Activated naive CD8-positive, alpha-beta T cell treated with anti-CD3 and anti-CD28 coated beads, Interleukin-2, amount 10 ng/mL, durations not matched to agents 7 days and 5 days (primary cell): ENCODE measurements at places on chromosomes 2 and 18.

- DNase-seq, result no peak
Observed at GRCh38 chr2:33141476-33141875, 194.7 kb downstream of the LTBP1 start.

DNA sequence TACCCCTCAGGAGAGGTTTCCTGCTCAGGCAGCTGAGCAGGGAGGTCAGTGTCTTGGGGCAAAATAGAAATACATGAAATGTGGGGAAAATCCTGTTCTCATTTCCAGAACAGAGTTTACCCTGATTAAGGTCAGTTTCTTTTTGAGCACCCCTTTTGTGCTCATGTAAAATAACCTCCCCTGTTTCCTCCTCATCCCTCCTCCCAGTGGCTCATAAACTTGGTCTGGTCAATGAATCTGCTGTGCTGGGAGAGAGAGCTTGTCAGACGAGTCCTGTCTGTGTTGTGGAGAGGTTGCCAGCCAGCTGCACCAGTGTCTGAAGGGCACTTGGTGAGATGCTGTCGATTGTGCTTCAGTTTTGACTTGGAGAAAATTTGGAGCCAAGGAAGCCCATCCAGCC, 48.6 kb downstream of the NTSR2 start:
- DNase-seq, result no peak

DNA sequence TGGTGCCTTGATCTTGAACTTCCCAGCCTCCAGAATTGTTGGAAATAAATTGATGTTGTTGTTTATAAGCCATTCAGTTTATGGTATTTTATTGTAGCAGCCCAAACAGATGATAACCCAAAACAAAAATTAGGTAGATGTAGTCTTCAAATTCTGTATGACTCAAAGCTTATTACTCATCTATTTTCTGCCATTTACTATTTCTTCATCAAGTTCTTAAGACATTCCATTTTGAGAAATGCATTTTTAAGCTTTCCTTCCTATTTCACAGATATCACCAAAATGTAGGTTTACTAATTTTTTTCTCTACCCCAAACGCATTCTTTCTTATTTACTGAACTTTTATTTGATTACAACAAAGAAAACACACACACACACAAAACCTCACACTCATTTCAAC, 148.2 kb downstream of the RND3 start:
- DNase-seq, result no peak

DNA sequence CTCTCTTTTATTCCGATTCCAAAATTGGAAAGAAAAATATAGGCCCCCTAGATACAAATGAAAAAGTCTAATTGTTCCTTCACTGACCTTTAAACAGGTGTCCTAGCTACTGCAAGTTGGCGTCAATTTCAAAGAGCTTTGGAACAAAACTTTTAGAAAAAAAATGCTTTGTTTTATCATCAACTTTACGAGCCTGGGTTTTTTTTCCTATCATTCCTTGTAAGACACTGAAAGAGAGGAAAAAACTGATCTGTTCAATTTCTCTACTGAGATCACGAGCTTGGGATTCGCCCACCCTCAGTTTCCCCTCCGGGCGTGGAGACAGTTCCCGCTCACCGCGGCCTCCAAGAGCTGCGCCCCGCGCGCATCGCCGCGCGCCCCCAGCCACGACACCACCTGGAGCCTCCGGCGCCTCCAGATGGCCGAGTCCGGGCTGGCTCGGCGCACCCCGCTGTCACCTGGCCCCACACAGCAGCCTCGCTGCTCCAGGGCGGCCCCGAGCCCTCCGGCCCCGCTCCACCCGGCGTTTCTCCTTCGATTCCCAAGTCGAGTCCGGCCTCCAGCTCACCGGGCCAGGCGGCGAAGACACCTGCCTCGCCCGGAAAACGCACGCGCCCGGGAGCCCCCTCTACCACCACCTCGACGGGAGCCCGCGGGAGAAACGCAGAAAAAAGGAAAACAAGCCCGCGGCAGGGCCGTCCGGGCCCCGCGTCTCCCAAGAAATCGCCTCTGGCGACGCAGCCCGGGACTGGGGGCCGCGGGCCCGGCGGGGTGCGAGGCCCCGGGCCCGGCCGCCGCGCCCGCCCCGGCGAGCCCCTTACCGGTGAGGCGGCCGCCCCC, 656 bp downstream of the TBC1D8 start:
- peak; percentile 39 for DNase-seq

GRCh38 chr18:61085761-61086160, 247.5 kb upstream of the CDH20 start:
- DNase-seq, result no peak

GRCh38 chr18:55849391-55849790, 261.4 kb upstream of the TCF4 start:
- no peak for DNase-seq

DNA sequence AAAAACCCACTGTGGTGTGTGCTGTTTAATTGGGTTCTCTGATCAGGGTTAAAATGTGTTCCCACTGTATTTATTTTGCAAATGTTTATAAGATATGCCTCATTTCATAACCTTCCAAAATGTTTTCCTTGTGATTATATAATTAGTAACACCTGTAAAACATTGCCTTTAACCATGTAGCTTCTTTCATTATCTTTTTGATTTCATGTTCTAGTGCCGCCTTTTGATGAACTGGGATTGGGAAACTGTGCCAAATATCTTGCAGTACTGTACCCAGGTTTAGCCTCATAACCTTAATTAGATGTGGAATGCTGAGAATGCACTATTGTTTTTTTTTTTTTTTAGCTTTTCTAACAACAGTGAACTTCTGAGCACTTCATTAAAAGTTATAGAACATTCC, 96.9 kb downstream of the TANC1 start:
- DNase-seq, result no peak

GRCh38 chr2:127853671-127854070, 4.3 kb downstream of the POLR2D start:
- no peak for DNase-seq

- peak; percentile 70 for DNase-seq
Observed at GRCh38 chr2:37344453-37345361, at the start of gene QPCT. TSS of gene QPCT (plus strand) at chr2:37344630. CDS start at chr2:37344732, 102 bp downstream.

DNA sequence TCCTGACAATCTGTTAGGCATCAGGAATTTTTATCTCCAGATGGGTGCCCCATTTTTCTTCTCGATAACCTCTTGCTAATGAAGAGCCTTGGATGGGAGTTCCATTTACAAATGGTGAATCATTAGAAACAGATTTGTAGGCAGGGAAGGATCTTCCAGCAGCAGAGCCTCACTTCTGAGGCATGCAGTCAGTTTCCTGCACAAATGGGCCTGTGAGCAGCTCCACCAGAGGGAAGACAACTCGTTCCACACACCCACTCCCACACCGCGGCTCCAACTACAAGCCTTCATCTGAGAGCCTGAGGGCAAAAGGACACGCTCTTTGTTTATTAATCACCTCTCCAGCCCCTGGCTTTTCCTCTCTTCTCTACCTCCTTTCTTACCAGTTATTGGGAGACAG, 108.5 kb downstream of the CTAGE1 start:
- no peak for DNase-seq

DNA sequence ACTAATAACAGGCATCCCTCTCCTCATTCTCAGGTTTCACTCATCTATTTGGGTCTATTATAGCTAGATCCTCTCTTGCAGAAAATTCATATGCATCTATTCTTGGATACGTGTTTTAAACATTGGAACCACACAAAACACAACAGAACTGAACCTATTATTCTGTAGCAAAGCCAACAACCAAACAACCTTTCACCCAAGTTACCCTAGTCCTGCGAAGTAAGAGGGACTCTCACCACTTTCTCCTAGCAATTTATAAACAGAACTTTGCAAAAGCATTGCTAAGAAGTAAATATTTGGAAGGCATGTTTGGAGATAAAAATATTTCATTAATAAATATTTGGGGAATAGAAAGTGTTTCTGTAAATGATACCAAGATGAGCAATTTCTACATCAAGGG, 20.4 kb upstream of the SH3BP4 start:
- no peak for DNase-seq

DNA sequence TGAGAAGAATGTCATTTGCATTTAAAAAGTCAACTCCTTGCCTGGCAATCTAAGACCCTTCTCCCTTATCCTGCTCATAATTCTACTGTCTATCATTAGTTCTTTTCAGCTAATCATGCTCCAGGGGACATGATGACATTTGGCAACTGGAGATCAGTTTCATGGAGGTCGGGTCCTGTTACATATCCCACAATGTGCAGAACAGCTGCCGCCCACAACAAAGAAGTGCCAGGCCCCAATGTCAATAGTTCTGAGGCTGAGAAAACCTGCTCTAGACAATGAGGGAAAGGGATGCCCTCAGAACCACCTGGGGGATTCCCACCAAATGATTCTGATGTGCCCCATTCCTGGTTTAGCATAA, 53.4 kb upstream of the IL1RL1 start:
- no peak for DNase-seq

- no peak for DNase-seq
Observed at GRCh38 chr2:81355436-81355835, 1050.9 kb upstream of the LRRTM1 start.

DNA sequence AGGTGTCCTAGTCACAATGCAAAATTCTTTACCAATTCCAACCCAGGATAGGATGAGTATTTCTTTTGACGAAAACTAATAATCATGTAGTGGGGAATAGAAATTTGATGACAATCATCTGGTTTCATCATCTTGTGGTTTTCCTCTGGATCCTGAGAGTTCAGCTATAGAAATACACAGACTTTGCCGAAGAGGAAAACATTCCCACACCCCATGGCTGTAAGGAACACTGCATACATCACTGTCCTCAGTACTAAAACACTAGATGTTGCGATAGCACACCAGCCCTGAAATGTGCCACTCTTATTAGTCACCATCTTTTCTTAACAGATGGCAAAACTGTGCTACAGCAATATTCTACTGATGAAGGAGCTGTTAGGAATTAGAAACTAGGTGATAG, 29.4 kb downstream of the CERKL start:
- DNase-seq, result no peak

DNA sequence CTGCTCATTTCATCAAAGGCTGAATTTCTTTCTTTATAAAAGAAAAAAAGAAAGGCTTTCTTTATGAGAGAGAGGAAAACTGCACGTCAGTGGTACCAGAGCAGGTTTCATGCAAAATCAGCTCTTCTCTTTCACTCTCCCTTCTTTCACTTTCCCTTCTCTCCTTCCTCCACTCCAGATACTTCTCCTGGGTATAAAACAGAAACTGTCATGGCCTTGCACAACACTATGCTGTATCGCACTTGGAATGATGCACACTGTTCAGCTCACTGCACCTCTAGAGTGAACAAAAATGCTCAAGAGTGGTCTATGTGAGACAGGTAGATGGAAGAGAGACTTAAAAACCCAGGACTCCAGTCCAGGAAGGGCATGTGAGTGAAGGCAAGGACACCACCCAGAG, 73.8 kb downstream of the KLF7 start:
- DNase-seq, result no peak

- DNase-seq, result no peak
Observed at GRCh38 chr2:27712522-27712921, 48.8 kb downstream of the SLC4A1AP start.

DNA sequence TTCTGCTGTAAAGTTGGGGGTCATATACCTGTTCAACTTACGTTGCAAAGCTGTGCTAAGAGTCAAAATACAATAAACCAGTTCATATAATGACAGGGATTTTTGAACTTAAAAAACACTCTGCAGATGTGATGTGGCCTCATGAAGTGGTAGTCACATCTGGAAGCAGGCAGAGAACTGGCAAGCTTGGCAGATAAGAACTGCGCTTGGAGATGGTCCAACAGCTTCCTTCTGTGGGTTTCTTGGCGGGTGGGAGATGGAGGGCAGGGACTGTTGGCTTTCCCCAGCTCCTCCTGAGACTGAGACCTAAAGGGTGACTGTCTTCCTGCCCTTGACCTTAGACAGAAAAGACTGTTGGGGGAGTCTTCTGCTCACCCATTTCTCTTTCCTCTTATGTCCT, 140.4 kb downstream of the CTIF start:
- no peak for DNase-seq

DNA sequence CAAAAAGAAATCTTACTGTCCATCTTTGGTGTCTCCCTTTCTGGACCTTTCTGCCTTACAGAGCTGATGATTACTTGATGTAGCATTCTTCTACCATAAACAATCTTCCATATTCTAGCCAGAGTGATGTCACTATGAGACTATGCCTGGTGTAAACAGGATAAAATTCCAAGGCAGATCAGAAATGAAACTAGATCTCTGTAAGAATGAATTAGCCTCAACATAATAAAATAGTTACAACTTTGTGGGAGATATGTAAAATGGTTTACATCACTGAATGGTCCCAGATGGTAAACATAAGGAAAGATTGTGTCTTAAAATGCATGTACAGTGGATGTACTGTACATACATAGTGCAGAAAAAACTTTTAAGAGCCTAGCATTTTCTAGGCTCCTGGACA, 112.3 kb upstream of the ZNF521 start:
- no peak for DNase-seq

GRCh38 chr18:79300413-79300812, 95.3 kb upstream of the NFATC1 start:
- no peak for DNase-seq

- DNase-seq, result no peak
Observed at GRCh38 chr2:221204699-221205098, 367.4 kb downstream of the EPHA4 start.

GRCh38 chr2:96404446-96405373, 69.1 kb downstream of the NCAPH start:
- DNase-seq, result no peak

DNA sequence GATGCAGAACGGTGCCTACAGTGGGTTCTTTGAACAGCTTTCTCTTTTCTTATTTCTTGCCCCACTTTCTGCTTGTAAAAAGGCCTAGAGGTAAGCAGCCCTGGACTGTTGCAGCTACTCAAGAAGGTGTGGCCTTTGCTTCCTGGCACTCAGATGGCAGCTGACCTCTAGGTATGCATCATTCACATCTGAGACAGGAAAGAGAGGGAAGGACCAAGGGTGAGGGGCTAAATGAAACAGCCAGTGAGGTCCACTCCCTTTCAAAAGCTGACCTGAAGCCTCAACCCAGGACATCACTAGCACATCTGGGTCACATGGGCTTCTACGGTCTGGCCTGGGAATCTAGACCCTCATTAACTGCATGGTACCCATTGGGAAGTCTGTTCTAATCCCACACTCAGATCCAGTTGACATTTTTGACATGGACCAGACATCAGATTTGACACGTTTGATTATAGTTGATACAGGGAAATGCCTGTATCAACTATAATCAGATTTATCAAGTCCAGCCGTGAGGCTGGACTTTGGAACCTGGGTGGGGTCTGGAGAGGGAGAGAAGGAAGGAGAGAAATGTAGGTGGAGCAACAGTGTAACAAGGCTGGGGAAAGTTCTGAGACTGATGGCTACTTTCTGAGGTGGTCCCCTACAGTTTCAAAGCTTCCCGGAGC, 60.2 kb downstream of the E2F6 start:
- DNase-seq, result no peak

- DNase-seq, result no peak
Observed at GRCh38 chr18:33212363-33212762, 228.2 kb downstream of the CCDC178 start.

GRCh38 chr2:24914713-24915112, 5.3 kb downstream of the ADCY3 start:
- DNase-seq, result no peak

DNA sequence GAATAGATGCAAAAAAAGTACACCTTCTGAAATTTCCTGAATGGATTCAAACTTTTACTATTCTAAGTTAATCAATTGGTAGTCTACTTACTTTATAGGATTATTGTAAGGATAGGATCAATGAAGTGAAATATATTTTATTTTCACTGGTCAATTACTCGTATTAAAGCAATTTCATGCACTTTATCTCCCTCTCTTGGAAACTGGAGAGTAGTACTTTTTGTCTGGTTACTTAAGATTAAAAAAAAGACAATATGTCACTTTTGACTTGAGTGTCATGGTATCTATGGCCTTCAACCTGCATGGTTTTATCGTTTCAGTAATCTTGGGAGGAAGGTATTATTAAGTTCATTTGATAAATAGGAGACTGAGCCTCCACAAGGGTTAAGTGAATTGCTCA, 1.0 kb upstream of the KYNU start:
- no peak for DNase-seq
